ENCODE measurements at places on chromosomes 5 and 9.
A peak's percentile ranks its signal among the peaks of the same experiment; 100 is the strongest.

DNA sequence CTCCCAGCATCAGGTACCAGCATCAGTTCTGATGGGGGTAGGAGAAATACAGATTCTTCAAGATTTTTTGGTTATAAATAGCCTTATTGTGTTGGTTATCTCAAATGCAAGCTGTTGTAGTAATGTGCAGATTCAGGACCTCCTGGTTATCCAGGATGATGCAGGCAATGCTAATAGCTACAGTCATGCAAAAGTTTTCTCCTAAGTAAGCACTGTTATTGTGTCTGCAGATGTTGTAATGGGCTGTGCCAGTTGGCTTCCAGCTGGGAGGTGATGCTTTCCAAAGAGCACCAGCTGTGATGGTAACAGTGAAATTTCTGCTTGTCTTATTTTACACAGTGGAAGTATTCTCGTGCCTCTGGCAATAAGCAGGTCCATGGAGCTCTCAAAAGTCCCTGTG is 719.2 kb upstream of the CTNND2 start:
- DNase-seq = no peak

- DNase-seq = no peak
These were observed 217.2 kb upstream of the HAPLN1 start for GRCh38 chr5:83937837-83938236.

GRCh38 chr5:139749242-139749641 is 46.4 kb upstream of the PSD2 start:
- DNase-seq = peak; percentile 47

GRCh38 chr5:144177548-144177947 is 6.9 kb downstream of the KCTD16 start:
- DNase-seq = no peak

DNA sequence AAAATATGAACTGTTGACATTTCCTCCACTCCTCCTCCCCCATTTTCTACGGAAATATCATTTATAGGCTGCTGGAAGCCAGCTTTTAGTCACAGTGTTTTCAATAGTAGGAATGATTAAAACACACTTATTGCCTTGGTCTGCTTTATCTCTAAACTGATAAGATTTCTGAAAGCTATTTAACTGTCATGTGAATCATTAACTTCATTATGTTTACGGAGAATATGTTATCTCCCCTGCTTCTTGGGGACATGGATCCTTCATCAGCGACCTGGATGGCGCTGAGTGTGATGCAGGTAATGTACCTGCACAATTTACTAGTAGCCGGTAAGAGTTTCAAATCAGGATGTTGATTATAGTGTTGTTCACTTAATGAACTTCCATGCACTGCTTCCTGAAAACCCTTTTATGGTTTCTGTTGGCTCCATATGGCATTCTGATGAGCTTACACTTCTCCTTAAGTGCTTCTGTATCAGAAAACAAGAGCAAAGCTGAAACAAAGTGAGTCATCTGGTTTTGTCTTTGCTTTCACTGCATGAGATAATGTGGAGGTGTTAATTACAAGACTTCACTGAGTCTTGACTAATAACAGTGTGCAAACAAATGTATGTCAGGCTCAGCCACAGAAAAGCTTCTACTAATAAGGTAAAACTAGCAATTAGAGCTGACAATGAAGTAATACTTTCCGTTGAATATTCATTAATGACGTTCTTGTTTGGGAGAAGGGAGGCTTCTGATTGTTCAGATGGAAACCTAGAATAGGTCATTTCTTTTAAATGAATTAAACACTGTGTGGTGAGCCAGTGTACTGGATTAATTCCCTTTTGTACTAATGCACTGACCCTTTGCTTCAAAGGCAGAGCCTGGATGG is 162.4 kb upstream of the ZNF608 start:
- DNase-seq = peak; percentile 86

- no peak for DNase-seq
These were observed 109.3 kb upstream of the TLE1 start for GRCh38 chr9:81798606-81799005.

DNA sequence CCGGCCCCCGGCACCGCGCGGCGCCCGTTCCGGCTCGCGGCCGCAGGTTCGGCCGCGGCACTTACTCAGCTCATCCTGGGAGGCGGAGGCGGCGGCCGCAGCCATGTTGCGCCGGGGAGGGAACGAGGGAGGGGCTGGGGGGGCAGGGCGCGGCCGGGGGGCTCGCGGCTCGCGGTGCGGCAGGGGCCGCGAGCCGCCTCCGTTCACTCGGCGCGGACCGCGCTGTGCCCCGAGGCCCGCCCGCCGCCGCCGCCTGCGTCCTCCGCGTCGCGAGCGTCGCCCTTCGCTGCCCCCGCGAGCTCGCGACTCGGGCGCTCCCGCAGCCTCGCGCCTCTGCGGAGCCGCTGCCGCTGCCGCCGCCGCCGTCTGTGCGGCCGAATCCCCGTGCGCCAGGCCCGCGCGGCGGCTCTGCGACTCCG is 735 bp downstream of the ECPAS start:
- DNase-seq = peak; percentile 78

DNA sequence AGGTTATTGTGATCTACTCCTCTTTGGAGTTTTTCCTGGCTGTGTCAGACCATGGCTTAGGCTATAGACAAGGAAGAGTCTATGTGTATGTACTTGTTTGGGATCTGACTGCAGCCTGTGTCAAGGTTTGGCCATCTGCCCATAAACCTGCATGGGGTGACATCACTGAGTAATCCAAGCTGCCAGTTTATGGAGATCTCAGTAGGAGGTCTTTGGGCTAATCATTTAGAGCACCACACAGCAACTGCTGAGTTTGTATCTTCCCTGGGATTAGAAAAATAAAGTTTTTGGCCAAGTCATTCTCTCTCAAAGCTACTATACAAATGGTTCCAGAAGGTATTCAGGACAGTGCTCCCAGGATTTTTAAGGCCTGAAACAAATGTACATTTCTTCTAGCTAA is 65.5 kb upstream of the HSPB3 start:
- peak; percentile 91 for DNase-seq

DNA sequence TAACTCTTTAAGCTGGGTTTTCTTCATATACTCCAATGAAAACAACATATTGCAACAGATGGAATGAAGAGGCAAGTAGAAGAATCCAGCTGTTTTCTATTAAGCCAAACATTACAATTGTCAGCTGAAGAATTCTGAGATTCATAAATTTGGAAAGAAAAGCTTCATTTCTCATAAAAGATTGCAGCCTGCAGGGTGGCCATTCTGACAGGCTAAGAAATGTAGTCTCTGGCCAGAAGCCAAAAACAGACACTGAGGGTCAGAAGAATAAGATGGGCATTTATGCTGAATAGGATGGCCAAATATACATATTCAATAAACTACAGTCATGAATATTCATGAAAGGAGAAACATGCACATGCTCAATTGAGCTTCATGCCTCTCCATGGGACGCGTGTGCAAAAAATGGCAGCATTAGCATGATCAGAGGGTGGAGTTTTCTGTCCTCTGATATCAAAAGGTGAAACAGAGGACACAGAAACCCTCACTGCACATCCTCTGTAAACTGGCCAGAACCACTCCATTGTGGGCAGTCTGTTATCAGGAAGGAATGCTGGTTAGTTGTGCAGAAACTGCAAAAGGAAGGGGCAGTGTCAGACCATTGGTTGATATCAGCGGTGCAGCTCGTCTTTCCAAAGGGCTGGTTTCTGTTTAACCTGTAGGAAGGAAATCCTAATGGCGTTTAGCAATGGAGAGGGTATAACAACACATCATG is 50.2 kb downstream of the FXN start:
- DNase-seq = no peak

Data from DMS53 (cell line).